ENCODE measurements at places on chromosomes 4 and X. TPM values are rescaled to one million over a fixed set of nuclear protein-coding genes. Genes with fewer than 3 reads are reported as not detected.

HAND2 gene
- not detected for total RNA-seq

NKAP gene
- total RNA-seq: 7.9 TPM

POU3F4 gene
- not detected for total RNA-seq

GPR143 gene
- total RNA-seq: not detected

TEC gene
- 0.73 TPM for total RNA-seq

GUCY1B1 gene
- 0.20 TPM for total RNA-seq

GRIA2 gene
- total RNA-seq: not detected

VCX3B gene
- not detected for total RNA-seq

SYTL5 gene
- not detected for total RNA-seq

TEX13D gene
- not detected for total RNA-seq

FATE1 gene
- not detected for total RNA-seq

SEC24D gene
- total RNA-seq: 61.6 TPM

HPGD gene
- total RNA-seq: 1.6 TPM

H2AZ1 gene
- total RNA-seq: 544 TPM

MAP7D2 gene
- total RNA-seq: 0.23 TPM

FGF13 gene
- not detected for total RNA-seq

MSN gene
- 621 TPM for total RNA-seq

BEX5 gene
- 1.7 TPM for total RNA-seq

ANOS1 gene
- total RNA-seq: 0.05 TPM

LINC00632 gene
- total RNA-seq: 3.1 TPM

All from T-helper 2 cell treated with Interferon-gamma antibody and Interleukin-4, amounts not matched to agents 100 ng/mL and 5 ng/mL, for 36 hours (primary cell).